A549 treated with GW870086 at 1 μM for 4 hours (cell line): ENCODE measurements at places on chromosomes 12 and 14. TPM values are rescaled to one million over a fixed set of nuclear protein-coding genes. Genes with fewer than 3 reads are reported as not detected.

Gene TAS2R19
- total RNA-seq = 0.15 TPM in 1 of 5 replicates, not detected in the others

Gene KRT7
- 4,163 to 5,096 TPM (median 4,633 TPM) in 5 replicates for total RNA-seq

Gene CDCA3
- 70.8 to 86.2 TPM (median 80.8 TPM) in 5 replicates for total RNA-seq

Gene KLHL33
- total RNA-seq = not detected in 5 replicates

Gene RALGAPA1
- 6.1 to 9.1 TPM (median 7.6 TPM) in 5 replicates for total RNA-seq

Gene PYGL
- total RNA-seq = 135 to 189 TPM (median 166 TPM) in 5 replicates

Gene ZFYVE1
- 8.6 to 9.7 TPM (median 8.8 TPM) in 5 replicates for total RNA-seq

Gene TDRD9
- 0.08 to 0.22 TPM (median 0.14 TPM) in 5 replicates for total RNA-seq

Gene ACYP1
- total RNA-seq = 21.4 to 30.5 TPM (median 25.7 TPM) in 5 replicates

Gene DTD2
- 13.1 to 19.3 TPM (median 15.4 TPM) in 5 replicates for total RNA-seq

Gene FBXL14
- 7.7 to 12.4 TPM (median 11.1 TPM) in 5 replicates for total RNA-seq

Gene GPX2
- total RNA-seq = 174 to 317 TPM (median 203 TPM) in 5 replicates

Gene KLRC2
- total RNA-seq = 1.7 to 2.4 TPM (median 2.1 TPM) in 5 replicates

Gene RD3L
- total RNA-seq = not detected in 5 replicates

Gene RNASE7
- total RNA-seq = not detected in 5 replicates

Gene EID3
- total RNA-seq = 5.4 to 7.3 TPM (median 7.1 TPM) in 5 replicates

Gene KRT83
- total RNA-seq = 2.9 to 7.2 TPM (median 6.3 TPM) in 5 replicates

Gene NTF3
- 0.09 TPM in 1 of 5 replicates, not detected in the others for total RNA-seq

Gene PACS2
- total RNA-seq = 19.6 to 29.2 TPM (median 26.5 TPM) in 5 replicates

Gene BICDL1
- total RNA-seq = 2.5 to 4.7 TPM (median 4.4 TPM) in 5 replicates

Gene ZDHHC22
- 0.18 to 0.35 TPM (median 0.23 TPM) in 5 replicates for total RNA-seq

Gene ATF7
- 17.7 to 20.4 TPM (median 18.5 TPM) in 5 replicates for total RNA-seq

Gene PPHLN1
- 54.8 to 68.2 TPM (median 60.5 TPM) in 5 replicates for total RNA-seq

Gene KLRF1
- not detected in 5 replicates for total RNA-seq

Gene NOVA1
- total RNA-seq = 3.7 to 5.3 TPM (median 4.0 TPM) in 5 replicates

Gene CHMP4A
- total RNA-seq = 76.1 to 96.4 TPM (median 81.8 TPM) in 5 replicates
